Esophagus muscularis mucosa (tissue), 4 donors: ENCODE measurements at places on chromosomes 7 and 10. TPM values are rescaled to one million over a fixed set of nuclear protein-coding genes. Genes with fewer than 3 reads are reported as not detected.

The ANKRD61 gene
- total RNA-seq = not detected

The TFEC gene
- total RNA-seq = 6.1 TPM

The SPDYE11 gene
- total RNA-seq = not detected

The CALHM1 gene
- not detected for total RNA-seq

The CHST3 gene
- 24.1 TPM for total RNA-seq

The GHRHR gene
- total RNA-seq = not detected

The PSMG3 gene
- total RNA-seq = 31.2 TPM

The CPA2 gene
- not detected for total RNA-seq

The PRSS1 gene
- not detected for total RNA-seq

The C10orf143 gene
- total RNA-seq = 4.5 TPM

The TSPAN33 gene
- 11.4 TPM for total RNA-seq

- no peak overlapping the region for H3K27ac ChIP-seq
- no peaks in the 10 kb centered on the region for H3K36me3 ChIP-seq
- H3K4me1 ChIP-seq = no peaks in the 10 kb centered on the region
- no peaks in the 10 kb centered on the region for H3K27me3 ChIP-seq
These were observed 13.9 kb downstream of the SUGCT start for GRCh38 chr7:40148671-40149070.

DNA sequence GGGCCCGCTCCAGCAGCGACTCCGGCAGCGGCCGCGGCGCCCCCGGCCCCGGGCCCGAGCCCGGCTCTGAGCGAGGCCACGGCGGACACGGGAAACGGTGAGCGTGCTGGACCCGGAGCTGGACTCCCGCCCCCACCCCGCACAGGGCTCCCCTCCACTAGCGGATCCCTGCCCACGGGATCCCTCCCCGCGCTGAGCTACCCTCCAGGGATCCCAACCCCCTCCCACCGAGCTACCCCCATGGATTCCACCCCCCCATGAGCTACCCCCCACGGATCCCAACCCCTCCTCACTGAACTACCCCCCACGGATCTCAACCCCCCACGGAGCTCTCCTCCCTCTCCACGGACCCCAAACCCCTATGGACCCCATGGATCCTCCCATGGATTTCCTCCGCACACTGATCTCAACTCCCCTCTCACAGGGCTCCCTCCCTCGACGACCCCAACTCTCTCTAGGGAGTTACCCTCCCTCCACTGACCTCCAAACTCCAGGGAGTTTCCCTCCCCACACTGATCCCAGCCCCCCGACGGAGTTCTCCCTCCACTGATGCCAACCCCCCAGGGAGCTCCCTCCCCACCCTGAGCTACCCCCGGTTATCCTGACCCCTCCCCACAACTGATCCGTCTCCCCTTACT, 20.6 kb upstream of the HSPB1 start:
- DNase-seq = no peak
- peaks cover 3% of the 10 kb centered on the region for H3K4me1 ChIP-seq
- peak overlapping the region; percentile 55 for H3K4me3 ChIP-seq
- peaks cover 12% of the 10 kb centered on the region for H3K27me3 ChIP-seq
- H3K36me3 ChIP-seq = no peaks in the 10 kb centered on the region
- H3K27ac ChIP-seq = no peak overlapping the region

- H3K4me3 ChIP-seq = no peak overlapping the region
- no peaks in the 10 kb centered on the region for H3K27me3 ChIP-seq
- no peak overlapping the region for H3K27ac ChIP-seq
- DNase-seq = no peak
These were observed 17.7 kb downstream of the SOSTDC1 start for GRCh38 chr7:16447876-16448275.

- H3K36me3 ChIP-seq = no peaks in the 10 kb centered on the region
- DNase-seq = no peak
- H3K4me1 ChIP-seq = no peaks in the 10 kb centered on the region
- H3K27ac ChIP-seq = no peak overlapping the region
These were observed 222.0 kb downstream of the LRRN3 start for GRCh38 chr7:111312966-111313365.

DNA sequence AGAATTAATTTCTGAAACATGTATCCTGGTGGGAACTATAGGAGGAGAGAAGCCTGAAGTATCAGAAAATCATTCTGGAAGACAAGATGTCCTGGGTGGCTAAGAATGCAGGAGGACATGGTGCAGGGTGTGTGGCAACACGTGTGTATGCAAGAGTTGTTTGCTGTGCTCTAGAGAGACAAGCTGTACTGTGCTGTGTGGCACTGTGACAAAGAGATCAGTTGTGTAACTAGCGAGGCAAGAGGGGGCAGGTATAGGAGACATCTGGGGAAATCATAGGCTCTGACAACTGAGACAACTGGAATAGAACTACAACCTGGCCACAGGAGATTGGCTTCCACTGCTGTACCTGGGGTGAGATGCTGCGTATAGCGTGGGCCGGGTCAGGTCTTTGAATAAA, 9.3 kb downstream of the ITGA8 start:
- H3K27ac ChIP-seq = no peak overlapping the region
- H3K4me3 ChIP-seq = no peak overlapping the region
- no peaks in the 10 kb centered on the region for H3K36me3 ChIP-seq

- DNase-seq = no peak
- no peaks in the 10 kb centered on the region for H3K36me3 ChIP-seq
- H3K27ac ChIP-seq = no peak overlapping the region
- H3K27me3 ChIP-seq = no peaks in the 10 kb centered on the region
These were observed 8.9 kb downstream of the DKK1 start for GRCh38 chr10:52322936-52323335.

- peak; percentile 39 for DNase-seq
- no peak overlapping the region for H3K4me3 ChIP-seq
- H3K36me3 ChIP-seq = no peaks in the 10 kb centered on the region
- no peaks in the 10 kb centered on the region for H3K27me3 ChIP-seq
- peaks cover 16% of the 10 kb centered on the region for H3K4me1 ChIP-seq
- peak overlapping the region; percentile 16 for H3K27ac ChIP-seq
These were observed 212.3 kb downstream of the C7orf25 start for GRCh38 chr7:42699380-42700178.

DNA sequence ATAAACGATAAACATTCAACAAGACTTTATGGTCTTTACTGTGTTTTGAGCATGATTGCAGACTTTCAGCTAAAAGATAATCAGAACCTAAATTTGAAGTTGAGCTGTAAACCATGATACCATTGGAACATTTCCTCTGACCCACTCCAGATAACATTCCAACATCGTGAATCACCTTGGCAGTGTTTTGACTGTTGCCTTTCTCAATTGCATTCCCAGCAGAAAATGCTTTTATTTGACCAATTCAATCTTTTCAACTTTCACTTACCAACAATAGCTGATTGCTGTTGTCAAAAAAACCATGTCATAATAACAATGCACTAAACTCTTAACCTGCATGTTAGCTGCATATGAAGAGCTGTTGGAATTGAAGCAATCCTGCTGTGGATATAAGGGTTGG, 165.5 kb downstream of the MDFIC start:
- no peak overlapping the region for H3K4me3 ChIP-seq
- no peaks in the 10 kb centered on the region for H3K27me3 ChIP-seq
- no peak overlapping the region for H3K27ac ChIP-seq

DNA sequence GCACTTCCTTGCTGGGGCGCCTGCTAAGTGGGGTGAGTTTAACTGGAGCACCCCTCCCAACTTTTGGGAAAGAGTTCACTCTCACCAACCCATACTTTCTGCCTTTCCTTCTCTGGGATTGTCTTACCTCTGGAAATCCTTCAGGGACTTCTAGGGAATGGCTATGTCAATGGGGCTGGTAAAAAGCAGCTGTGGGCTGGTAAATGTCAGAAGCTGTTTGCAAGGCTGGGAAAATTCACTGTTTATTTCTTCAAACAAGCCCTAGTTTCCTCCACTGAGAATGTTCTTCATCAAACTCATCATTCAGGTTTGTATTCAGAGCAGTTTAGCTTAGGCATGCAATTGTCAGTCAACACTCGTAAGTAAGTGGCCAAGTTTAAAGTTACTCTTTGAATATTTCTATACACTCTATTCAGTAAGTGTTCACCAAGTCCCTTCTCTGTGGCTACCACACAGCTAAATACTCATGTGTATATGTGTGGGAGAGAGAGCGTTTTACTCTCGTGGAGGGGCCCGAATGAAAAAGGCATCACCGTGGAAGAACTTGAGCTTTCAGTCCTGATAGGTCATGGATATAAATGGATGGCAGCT, 654.8 kb downstream of the LRMDA start:
- H3K27me3 ChIP-seq = no peaks in the 10 kb centered on the region
- no peaks in the 10 kb centered on the region for H3K36me3 ChIP-seq
- H3K4me3 ChIP-seq = no peak overlapping the region
- peak overlapping the region; percentile 53 for H3K27ac ChIP-seq
- H3K4me1 ChIP-seq = peaks cover 26% of the 10 kb centered on the region

GRCh38 chr10:132383751-132384196, 13.2 kb upstream of the PWWP2B start:
- H3K36me3 ChIP-seq = no peaks in the 10 kb centered on the region
- no peak overlapping the region for H3K27ac ChIP-seq
- peaks cover 8% of the 10 kb centered on the region for H3K4me1 ChIP-seq

GRCh38 chr7:101240226-101241014, 2.8 kb upstream of the CLDN15 start:
- H3K4me3 ChIP-seq = no peak overlapping the region
- no peaks in the 10 kb centered on the region for H3K27me3 ChIP-seq
- no peak for DNase-seq

- no peak for DNase-seq
- H3K4me1 ChIP-seq = no peaks in the 10 kb centered on the region
- no peaks in the 10 kb centered on the region for H3K36me3 ChIP-seq
- H3K4me3 ChIP-seq = no peak overlapping the region
- H3K27me3 ChIP-seq = no peaks in the 10 kb centered on the region
These were observed 104.9 kb upstream of the KCND2 start for GRCh38 chr7:120168066-120168465.

DNA sequence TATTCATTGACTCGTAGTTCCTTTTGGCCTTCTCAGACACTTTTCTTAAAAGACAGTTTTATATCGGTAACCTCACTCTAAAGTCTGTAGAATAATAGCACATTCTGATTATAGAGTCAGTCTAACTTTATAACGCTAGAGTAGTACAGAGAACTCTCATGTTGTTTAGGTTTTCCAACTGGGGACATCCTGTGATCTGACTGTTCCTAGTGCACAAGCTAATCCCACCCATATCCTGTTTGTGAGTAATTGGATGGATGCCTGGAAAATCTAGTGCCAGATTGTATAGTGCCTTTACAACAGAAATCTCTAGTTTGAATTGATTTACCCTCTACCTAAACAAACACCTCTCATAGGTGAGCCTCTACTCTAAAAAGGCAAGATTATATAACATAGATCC, 107.4 kb downstream of the ZEB1 start:
- peaks cover 56% of the 10 kb centered on the region for H3K4me1 ChIP-seq
- no peaks in the 10 kb centered on the region for H3K27me3 ChIP-seq
- no peaks in the 10 kb centered on the region for H3K36me3 ChIP-seq
- peak overlapping the region; percentile 27 for H3K27ac ChIP-seq
- no peak for DNase-seq

- H3K36me3 ChIP-seq = no peaks in the 10 kb centered on the region
- no peak overlapping the region for H3K4me3 ChIP-seq
- no peak overlapping the region for H3K27ac ChIP-seq
- H3K4me1 ChIP-seq = no peaks in the 10 kb centered on the region
- H3K27me3 ChIP-seq = no peaks in the 10 kb centered on the region
These were observed 58.3 kb downstream of the ZNF518A start for GRCh38 chr10:96188421-96188820.

- H3K27ac ChIP-seq = no peak overlapping the region
- no peak overlapping the region for H3K4me3 ChIP-seq
- no peaks in the 10 kb centered on the region for H3K36me3 ChIP-seq
- no peaks in the 10 kb centered on the region for H3K27me3 ChIP-seq
- H3K4me1 ChIP-seq = no peaks in the 10 kb centered on the region
- no peak for DNase-seq
These were observed 34.3 kb upstream of the MTPAP start for GRCh38 chr10:30383356-30383755.

DNA sequence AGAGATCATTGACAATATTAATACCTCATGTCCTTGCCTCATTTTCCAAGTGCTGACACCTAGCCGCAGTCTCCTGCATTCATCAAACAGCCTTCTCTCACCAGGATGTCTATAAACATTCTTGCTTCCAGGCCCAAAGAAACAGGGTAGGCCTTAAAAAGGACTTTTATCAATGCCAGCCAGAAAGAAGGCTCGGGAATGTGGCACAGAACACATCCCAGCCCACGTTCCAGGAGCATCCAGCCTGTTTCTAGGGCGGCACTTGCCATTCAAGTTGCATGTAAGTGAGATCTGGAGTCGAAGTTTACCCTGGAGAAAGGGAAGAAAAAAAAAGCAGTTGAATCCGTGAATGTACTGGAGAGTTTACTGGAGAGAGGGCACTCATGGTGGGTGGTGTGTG, 1083.1 kb downstream of the KCNMA1 start:
- no peak overlapping the region for H3K27ac ChIP-seq
- no peak for DNase-seq

DNA sequence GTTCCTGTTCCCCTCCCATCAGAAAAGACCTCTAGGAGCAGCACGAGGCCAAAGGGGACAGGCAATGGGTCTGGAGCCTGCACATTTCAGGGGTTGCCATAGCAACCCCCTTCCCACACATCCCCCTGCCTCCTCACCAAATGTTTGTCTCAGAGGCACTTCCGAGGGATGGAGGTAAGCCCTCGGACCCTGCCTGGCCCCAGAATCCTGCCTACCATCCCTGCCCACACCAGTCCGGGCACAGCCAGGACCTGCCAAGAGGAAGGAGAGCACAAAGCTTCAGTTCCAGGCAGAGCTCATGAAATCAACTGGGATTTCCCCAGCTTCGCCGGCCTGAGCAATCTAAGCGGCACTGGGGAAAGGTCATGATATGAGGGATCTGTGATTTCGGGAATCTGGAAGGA, 175.0 kb upstream of the PLXNA4 start:
- no peak overlapping the region for H3K4me3 ChIP-seq
- H3K36me3 ChIP-seq = no peaks in the 10 kb centered on the region
- H3K27me3 ChIP-seq = no peaks in the 10 kb centered on the region
- DNase-seq = no peak

- no peaks in the 10 kb centered on the region for H3K27me3 ChIP-seq
- no peak for DNase-seq
- no peaks in the 10 kb centered on the region for H3K36me3 ChIP-seq
- no peak overlapping the region for H3K4me3 ChIP-seq
These were observed 307.0 kb downstream of the GATA3 start for GRCh38 chr10:8361510-8361844.

- no peak for DNase-seq
- no peaks in the 10 kb centered on the region for H3K27me3 ChIP-seq
- no peaks in the 10 kb centered on the region for H3K36me3 ChIP-seq
- no peak overlapping the region for H3K4me3 ChIP-seq
- peaks cover 42% of the 10 kb centered on the region for H3K4me1 ChIP-seq
These were observed 4.3 kb downstream of the PFKP start for GRCh38 chr10:3071405-3072198.

DNA sequence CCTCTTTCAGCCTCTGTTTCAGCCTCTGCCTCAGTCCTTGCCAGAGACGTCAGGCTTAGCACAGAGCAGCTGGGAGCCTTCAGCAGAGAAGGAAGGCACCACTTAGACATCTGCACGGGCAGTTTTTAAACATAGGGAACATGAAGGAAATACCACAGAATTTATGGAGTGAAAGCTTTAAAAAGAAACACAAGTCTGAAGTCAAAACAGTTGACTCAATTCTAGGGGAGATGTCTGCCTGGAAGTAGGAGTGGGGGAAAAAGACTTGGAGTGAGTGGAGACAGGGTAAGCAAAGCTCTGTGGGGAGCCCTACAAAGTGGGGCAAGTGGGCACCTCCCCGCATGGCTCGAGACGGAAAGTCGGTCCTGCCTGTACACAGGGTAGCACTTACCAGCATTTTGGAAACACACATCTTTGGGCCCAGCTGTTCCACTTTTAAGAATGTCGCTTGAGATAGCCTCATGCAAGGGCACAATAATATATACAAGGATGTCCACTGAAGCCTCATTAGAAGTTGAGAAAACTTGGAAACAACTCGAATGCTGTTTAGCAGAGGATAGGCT, 5.0 kb upstream of the TBXAS1 start:
- DNase-seq = peak; percentile 53
- H3K27ac ChIP-seq = peak overlapping the region; percentile 60
- H3K4me1 ChIP-seq = peaks cover 6% of the 10 kb centered on the region
- H3K4me3 ChIP-seq = no peak overlapping the region
- H3K36me3 ChIP-seq = no peaks in the 10 kb centered on the region
